ENCODE measurements at places on chromosomes 5 and 9. TPM values are rescaled to one million over a fixed set of nuclear protein-coding genes. Genes with fewer than 3 reads are reported as not detected.

The ABO gene
- 0.27 TPM for total RNA-seq

The GABRA1 gene
- total RNA-seq, result not detected

The SSBP2 gene
- 48.2 TPM for total RNA-seq

The ARL14EPL gene
- not detected for total RNA-seq

The HMCN2 gene
- not detected for total RNA-seq

The SUSD3 gene
- 81.1 TPM for total RNA-seq

The TMEM167A gene
- total RNA-seq, result 61.0 TPM

The AQP3 gene
- 194 TPM for total RNA-seq

The EQTN gene
- not detected for total RNA-seq

The NKD2 gene
- 1.8 TPM for total RNA-seq

The OR2Y1 gene
- not detected for total RNA-seq

The LCN10 gene
- not detected for total RNA-seq

The SLC22A4 gene
- total RNA-seq, result not detected

The MRPS30 gene
- 42.5 TPM for total RNA-seq

The PFN3 gene
- not detected for total RNA-seq

The LHX3 gene
- not detected for total RNA-seq

The TAF1L gene
- not detected for total RNA-seq

The WHRN gene
- 0.64 TPM for total RNA-seq

The NADK2 gene
- total RNA-seq, result 10.3 TPM

The PCDHB3 gene
- not detected for total RNA-seq

The FAM200C gene
- total RNA-seq, result 0.62 TPM

The STOML2 gene
- 108 TPM for total RNA-seq

The C9orf153 gene
- total RNA-seq, result 0.35 TPM

The PRRT1B gene
- not detected for total RNA-seq

The DMGDH gene
- not detected for total RNA-seq

The FBP2 gene
- total RNA-seq, result not detected

The FAM163B gene
- not detected for total RNA-seq

The GABRA6 gene
- not detected for total RNA-seq

The ADAM19 gene
- 127 TPM for total RNA-seq

The ELAVL2 gene
- not detected for total RNA-seq

The GCNT4 gene
- total RNA-seq, result 1.7 TPM

The SH3RF2 gene
- total RNA-seq, result 0.27 TPM

The SH2D3C gene
- total RNA-seq, result 67.9 TPM

The IFNE gene
- total RNA-seq, result not detected

The SLC34A3 gene
- total RNA-seq, result not detected

The LHX2 gene
- total RNA-seq, result not detected

The ADAMTS2 gene
- total RNA-seq, result not detected

The INSL6 gene
- not detected for total RNA-seq

The OR1J2 gene
- not detected for total RNA-seq

The IFNB1 gene
- total RNA-seq, result not detected

The ACOT12 gene
- total RNA-seq, result not detected

The PCDHB9 gene
- not detected for total RNA-seq

The SLC4A9 gene
- total RNA-seq, result 0.35 TPM

The TSSK1B gene
- not detected for total RNA-seq

The PDE6A gene
- total RNA-seq, result not detected

Data from activated CD4-positive, alpha-beta T cell treated with anti-CD3 and anti-CD28 coated beads, Interleukin-2, amount 10 ng/mL, durations not matched to agents 7 days and 5 days (primary cell).